Adrenal gland (tissue), 19 donors: ENCODE measurements at places on chromosomes 4 and X. TPM values are rescaled to one million over a fixed set of nuclear protein-coding genes. Genes with fewer than 3 reads are reported as not detected.

The HSPA4L gene
- polyA plus RNA-seq = 56.5 TPM

The SMARCA1 gene
- 31.0 TPM for polyA plus RNA-seq

The MAGEA8 gene
- not detected for polyA plus RNA-seq

The POLA1 gene
- polyA plus RNA-seq = 2.9 TPM

The RAB33A gene
- 1.0 TPM for polyA plus RNA-seq

The MAGEB4 gene
- polyA plus RNA-seq = not detected

The FREM3 gene
- polyA plus RNA-seq = not detected

The SHROOM2 gene
- polyA plus RNA-seq = 3.5 TPM

The PDZD4 gene
- 3.0 TPM for polyA plus RNA-seq

The NXF2 gene
- polyA plus RNA-seq = 0.24 TPM
